D341Med (cell line): ENCODE measurements at places on chromosomes 2 and 18.

- no peak for DNase-seq
These were observed 927.8 kb downstream of the SUCLG1 start for GRCh38 chr2:83531206-83531826.

GRCh38 chr2:161983866-161984265, 90.1 kb downstream of the DPP4 start:
- DNase-seq: no peak

GRCh38 chr2:20585359-20585709, 65.6 kb downstream of the HS1BP3 start:
- DNase-seq: no peak

GRCh38 chr2:240213476-240214421, 73.3 kb upstream of the OTOS start:
- no peak for DNase-seq

DNA sequence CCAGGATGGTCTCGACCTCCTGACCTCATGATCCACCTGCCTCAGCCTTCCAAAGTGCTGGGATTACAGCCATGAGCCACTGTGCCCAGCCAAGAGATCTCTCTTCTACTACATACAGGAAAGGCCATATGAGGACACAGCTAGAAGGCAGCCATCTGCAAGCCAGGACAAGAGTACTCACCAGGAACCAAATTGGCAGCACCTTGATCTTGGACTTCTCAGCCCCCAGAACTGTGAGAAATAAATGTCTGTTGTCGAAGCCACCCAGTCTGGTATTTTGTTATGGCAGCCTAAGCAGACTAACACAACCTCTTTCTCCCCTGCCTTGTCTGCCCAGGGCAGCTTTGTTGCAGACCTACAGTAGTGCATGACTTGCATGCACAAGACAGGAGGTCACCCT, 211.3 kb upstream of the HAAO start:
- no peak for DNase-seq

DNA sequence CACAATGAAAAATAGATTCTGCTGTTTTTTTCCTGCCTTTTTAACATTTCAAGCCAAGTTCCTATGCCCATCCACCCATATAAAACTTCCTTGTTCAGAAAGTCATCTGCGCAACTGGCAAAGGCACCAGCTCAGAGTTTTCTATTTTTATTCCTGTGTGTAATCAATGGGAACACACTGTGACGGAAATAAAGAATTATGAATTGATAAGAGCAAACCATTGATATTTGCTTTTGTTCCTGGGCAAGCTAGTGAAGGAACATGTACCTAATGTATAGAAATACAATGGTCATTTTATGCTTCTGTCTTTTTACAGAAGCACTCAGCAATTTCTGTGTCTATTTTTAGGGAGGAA, 30.8 kb upstream of the AAK1 start:
- no peak for DNase-seq

- DNase-seq: no peak
These were observed 37.6 kb downstream of the SFXN5 start for GRCh38 chr2:73033766-73034381.
